ENCODE measurements at places on chromosomes 4 and X. TPM values are rescaled to one million over a fixed set of nuclear protein-coding genes. Genes with fewer than 3 reads are reported as not detected.

DNA sequence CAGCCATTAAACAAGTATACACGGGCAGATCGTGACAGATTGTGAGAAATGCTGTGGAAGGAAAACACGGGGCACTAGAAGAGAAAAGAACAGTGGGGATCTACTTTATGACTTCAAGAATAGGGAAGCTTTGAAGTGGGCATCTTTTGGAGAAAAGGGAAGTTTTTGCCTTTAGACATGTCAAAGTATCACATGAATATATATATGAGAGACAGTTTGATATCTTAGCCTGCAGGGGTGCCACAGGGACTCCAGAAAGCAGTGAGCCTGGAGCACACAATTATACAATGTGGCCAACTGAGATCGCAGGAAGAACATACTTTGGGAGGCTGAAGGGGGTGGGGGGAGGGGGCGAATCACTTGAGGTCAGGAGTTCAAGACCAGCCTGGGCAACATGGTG is 35.7 kb downstream of the RELL1 start:
- DNase-seq: no peak

- no peak for DNase-seq
Measured at GRCh38 chr4:120857312-120857711, 65.2 kb downstream of the PRDM5 start.

HSFX2 gene
- not detected for total RNA-seq

AASDH gene
- total RNA-seq: 16.2 TPM

ATP1B4 gene
- total RNA-seq: not detected

GRCh38 chr4:185190306-185190856 is 13.4 kb downstream of the CFAP97 start:
- DNase-seq: no peak

All from stomach (tissue), 19 donors.